ENCODE measurements at places on chromosomes 12 and 14. TPM values are rescaled to one million over a fixed set of nuclear protein-coding genes. Genes with fewer than 3 reads are reported as not detected.

The VRTN gene
- total RNA-seq = 0.39 TPM

The CLEC4A gene
- 1.8 TPM for total RNA-seq

The AHNAK2 gene
- 78.0 TPM for total RNA-seq

The GPRC5D gene
- total RNA-seq = not detected

- DNase-seq = no peak
- peaks cover 82% of the 10 kb centered on the region for H3K36me3 ChIP-seq
- no peak overlapping the region for H3K27ac ChIP-seq
- no peaks in the 10 kb centered on the region for H3K27me3 ChIP-seq
These were observed 87.1 kb downstream of the RAD52 start for GRCh38 chr12:862303-862911.

DNA sequence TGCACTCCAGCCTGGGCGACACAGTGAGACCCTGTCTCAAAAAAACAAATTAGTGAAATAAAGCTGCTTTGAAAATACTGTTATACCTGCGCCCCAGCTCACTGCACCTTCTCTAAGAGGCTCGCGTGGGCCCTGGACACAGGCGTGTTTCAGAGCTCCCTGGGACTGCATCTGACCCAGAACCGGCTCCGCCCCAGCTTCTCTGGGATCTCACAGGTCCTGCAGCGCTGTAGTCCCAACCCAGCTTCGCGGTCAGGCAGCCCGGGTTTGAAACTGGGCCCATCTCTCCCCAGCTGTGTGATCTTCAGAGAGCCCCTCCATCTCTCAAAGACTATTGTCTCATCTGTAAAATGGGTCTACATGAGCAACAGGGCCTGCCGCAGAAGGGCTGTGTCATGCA, 7.5 kb downstream of the RIMBP2 start:
- no peak for DNase-seq
- H3K4me3 ChIP-seq = no peak overlapping the region
- peaks cover 22% of the 10 kb centered on the region for H3K27me3 ChIP-seq
- no peaks in the 10 kb centered on the region for H3K4me1 ChIP-seq
- H3K27ac ChIP-seq = no peak overlapping the region

DNA sequence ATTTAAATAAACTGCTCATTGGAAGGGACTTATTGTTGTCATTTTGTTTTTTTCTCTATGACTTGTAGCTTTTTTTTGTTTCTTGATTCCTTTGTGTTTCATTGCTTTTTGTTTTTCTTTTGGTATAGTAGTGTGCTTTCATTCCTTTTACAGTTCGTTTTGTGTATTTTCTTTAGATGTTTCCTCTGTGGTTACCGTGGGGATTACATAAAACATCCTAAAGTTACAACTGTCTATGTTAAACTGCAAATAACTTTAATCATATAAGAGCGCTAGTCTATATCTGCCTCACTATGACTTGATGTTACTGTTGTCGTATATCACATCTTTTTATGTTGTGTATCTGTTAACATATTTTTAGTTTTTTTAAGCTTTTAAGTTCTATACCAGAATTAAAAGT, 86.9 kb downstream of the ATF7IP start:
- no peaks in the 10 kb centered on the region for H3K27me3 ChIP-seq
- no peaks in the 10 kb centered on the region for H3K4me1 ChIP-seq
- no peak overlapping the region for H3K4me3 ChIP-seq
- no peak overlapping the region for H3K27ac ChIP-seq

GRCh38 chr12:104060791-104061190, 3.5 kb upstream of the HCFC2 start:
- no peaks in the 10 kb centered on the region for H3K36me3 ChIP-seq
- no peak for DNase-seq
- no peaks in the 10 kb centered on the region for H3K27me3 ChIP-seq

GRCh38 chr12:102281231-102281630, 83.6 kb upstream of the PMCH start:
- DNase-seq = no peak
- no peaks in the 10 kb centered on the region for H3K27me3 ChIP-seq
- H3K27ac ChIP-seq = no peak overlapping the region
- no peaks in the 10 kb centered on the region for H3K4me1 ChIP-seq
- H3K4me3 ChIP-seq = no peak overlapping the region

DNA sequence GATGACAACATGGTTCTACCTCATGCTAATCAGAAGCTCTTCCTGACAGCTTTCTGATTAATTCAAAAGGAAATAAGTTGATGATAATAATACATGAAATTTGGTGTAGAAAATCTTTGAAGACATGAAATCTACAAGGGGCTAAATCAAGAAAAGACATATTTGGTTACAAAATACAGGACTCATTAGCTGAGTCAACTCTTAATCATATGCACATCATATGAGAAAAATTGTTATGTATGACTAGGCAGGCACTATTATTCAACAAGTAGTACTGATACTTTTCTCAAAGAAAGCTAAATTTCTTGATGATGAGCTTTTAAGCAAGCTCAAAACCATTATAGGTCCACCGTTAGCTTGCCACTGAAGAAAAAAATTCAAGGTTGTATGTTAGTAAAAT, 7.1 kb downstream of the ABCC9 start:
- peaks cover 8% of the 10 kb centered on the region for H3K27me3 ChIP-seq
- H3K4me1 ChIP-seq = no peaks in the 10 kb centered on the region
- no peak overlapping the region for H3K4me3 ChIP-seq
- no peak overlapping the region for H3K27ac ChIP-seq
- no peak for DNase-seq

DNA sequence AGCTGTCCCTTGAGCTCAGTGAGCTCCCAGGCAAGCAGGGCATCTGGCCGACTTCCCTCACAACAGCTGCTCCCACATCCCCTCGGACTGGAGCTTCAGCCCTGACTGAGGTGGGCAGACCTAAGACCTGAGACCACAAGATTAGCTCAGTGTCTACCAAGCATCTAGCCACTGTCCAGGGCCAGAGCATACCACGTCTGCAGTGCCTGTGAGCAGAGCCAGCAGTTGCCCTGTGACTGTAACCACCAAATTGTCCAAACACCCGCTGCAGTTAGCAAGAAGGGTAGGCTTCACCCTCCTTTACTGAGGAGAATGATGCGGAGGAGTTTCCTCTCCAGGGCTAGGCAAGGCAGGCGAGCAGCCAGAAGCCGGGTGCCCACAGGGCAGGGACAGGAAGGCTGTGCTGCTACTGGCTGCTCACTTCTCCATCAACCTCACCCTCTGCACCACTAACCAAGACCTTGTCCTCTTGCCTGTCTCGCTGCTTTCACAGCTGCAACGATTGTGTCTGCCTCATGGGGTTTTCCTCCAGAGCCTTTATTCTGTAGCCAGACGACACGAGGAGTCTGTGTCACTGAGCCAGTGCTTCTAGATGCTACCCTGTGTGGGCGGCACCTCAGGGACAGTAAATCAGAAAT, 53.9 kb downstream of the ANAPC7 start:
- no peaks in the 10 kb centered on the region for H3K27me3 ChIP-seq
- DNase-seq = peak; percentile 41
- peaks cover 68% of the 10 kb centered on the region for H3K36me3 ChIP-seq
- no peaks in the 10 kb centered on the region for H3K4me1 ChIP-seq
- H3K27ac ChIP-seq = peak overlapping the region; percentile 27

GRCh38 chr12:51886021-51886710, 1.7 kb upstream of the ANKRD33 start:
- no peak overlapping the region for H3K4me3 ChIP-seq
- H3K27me3 ChIP-seq = no peaks in the 10 kb centered on the region
- H3K27ac ChIP-seq = no peak overlapping the region
- H3K4me1 ChIP-seq = no peaks in the 10 kb centered on the region
- DNase-seq = no peak
- no peaks in the 10 kb centered on the region for H3K36me3 ChIP-seq

DNA sequence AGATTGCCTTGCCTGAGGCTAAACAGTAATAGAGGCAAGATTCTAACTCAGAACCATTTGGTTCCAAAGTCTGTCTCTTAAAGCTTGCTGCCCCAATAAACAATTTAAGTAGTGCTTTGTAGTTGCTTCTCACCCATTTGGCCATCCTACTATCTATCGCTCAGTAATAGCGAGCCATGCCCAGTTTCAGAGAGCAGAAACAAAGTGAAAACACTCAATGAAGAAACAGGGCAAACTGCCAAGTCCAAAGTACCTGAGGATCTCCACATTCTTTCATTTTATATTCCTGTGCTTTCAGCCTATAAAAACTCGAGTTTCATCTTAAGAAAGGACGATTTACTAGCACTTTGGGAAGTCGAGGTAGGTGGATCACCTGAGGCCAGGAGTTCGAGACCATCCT, 103.3 kb upstream of the BBS10 start:
- no peaks in the 10 kb centered on the region for H3K4me1 ChIP-seq
- H3K4me3 ChIP-seq = no peak overlapping the region
- H3K27me3 ChIP-seq = no peaks in the 10 kb centered on the region

GRCh38 chr14:75960231-75960630, 21.6 kb downstream of the TGFB3 start:
- H3K27me3 ChIP-seq = no peaks in the 10 kb centered on the region
- H3K4me3 ChIP-seq = no peak overlapping the region
- H3K36me3 ChIP-seq = no peaks in the 10 kb centered on the region
- H3K4me1 ChIP-seq = no peaks in the 10 kb centered on the region
- no peak for DNase-seq

- no peak overlapping the region for H3K27ac ChIP-seq
- H3K4me3 ChIP-seq = no peak overlapping the region
These were observed 63.1 kb upstream of the CNOT2 start for GRCh38 chr12:70180130-70180529.

All from cardiac muscle cell (in vitro differentiated cells and primary cell).